ENCODE measurements at places on chromosomes 4 and X. TPM values are rescaled to one million over a fixed set of nuclear protein-coding genes. Genes with fewer than 3 reads are reported as not detected.

- DNase-seq = no peak
Observed at GRCh38 chrX:340121-340520, 21.5 kb upstream of the GTPBP6 start.

GRCh38 chr4:6771229-6771671, 11.3 kb upstream of the KIAA0232 start:
- DNase-seq = no peak

GRCh38 chrX:79153348-79153747, 8.9 kb downstream of the GPR174 start:
- no peak for DNase-seq

DNA sequence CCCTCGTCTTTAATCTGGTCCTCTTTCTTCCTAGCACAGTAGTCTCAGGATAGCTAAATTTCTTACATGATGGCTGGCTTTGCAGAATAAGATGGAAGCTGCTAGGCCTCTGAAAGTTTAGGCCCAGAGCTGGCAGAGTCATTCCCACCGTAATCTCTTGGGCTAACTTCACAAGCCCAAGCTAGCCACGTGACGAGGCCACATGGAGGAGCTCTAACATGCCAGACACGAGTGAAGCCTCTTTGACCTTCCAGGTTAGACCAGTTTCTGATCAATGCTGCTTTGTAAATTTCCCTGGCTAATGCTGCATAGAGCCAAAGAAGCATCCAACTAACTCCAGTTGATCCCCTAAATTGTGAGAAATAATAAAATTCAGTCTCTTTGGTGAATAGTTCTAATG, 9.5 kb upstream of the CENPE start:
- DNase-seq = no peak

DNA sequence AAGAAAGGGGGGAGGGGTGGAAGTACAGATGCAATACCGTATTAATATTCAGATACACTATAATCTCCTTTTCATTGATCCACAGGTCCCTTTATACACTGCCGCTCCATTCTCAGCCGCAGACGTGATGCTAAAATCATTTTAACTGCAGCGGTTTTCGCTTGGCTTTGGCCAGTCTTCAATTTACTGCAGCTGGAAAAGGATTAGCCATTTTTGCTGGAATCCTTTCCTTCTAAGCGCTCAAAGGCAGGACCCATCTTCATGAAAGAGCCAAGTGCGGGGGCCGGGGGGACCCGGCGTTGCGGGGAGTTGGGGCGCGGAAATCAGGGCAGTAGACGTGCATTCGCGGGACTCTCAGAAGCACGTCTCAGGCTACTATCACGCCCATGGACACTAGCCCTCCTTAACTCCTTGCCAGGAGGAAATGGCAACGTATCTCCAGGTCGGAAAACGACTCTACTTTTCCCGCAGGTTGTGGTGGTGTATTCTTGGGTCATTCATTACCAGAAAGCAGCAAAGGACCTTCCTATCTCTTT, 1.7 kb upstream of the PCDH10 start:
- no peak for DNase-seq

Gene CTAG1A
- total RNA-seq = not detected

- DNase-seq = no peak
Observed at GRCh38 chr4:161448550-161449180, 715.1 kb downstream of the FSTL5 start.

DNA sequence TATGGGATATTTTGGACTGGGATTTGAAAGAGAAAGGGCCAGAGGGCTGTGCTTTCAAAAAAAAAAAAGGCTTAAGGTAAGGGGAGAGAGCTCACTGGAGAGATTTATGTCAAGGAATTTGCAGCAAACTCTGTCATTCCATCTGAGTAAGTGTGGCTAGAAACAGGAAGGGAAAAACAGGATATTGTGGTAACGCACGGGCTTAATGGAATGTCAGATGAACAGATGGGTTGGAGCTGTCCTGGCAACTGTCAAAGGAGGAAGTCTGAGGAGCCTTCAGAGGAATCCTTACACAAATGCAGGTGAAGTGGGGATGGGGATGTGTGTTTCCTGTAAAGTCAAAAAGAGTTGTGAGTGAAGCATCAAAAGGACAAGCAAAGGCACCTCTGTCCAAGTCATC, 15.1 kb upstream of the NKX3-2 start:
- DNase-seq = no peak

GRCh38 chr4:93540562-93540961, 288.0 kb upstream of the ATOH1 start:
- DNase-seq = no peak

DNA sequence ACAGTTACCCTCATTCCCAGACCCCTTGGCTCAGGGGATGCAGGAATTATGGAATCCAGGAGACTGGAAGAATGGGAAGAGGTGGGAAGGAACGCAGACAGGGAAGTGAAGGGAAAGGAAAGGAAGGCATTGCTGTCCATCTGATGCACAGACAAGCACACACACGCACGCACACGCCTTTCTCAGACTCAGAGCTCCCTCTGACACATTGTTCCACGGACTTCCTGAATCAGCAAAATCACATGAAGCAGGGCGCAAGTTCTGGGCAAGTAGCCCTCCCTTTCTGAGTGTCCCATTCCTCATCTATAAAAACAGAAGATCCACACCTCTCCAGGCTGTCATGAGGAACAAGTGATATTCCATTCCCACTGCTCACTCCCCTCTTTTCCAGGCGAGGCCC, 13.2 kb downstream of the IQSEC2 start:
- no peak for DNase-seq

- no peak for DNase-seq
Observed at GRCh38 chr4:161256172-161256571, 907.6 kb downstream of the FSTL5 start.

GRCh38 chrX:46279925-46280313, 265.3 kb downstream of the ZNF674 start:
- DNase-seq = no peak

Measured in progenitor cell of endocrine pancreas (in vitro differentiated cells).